Effector memory CD8-positive, alpha-beta T cell (primary cell): ENCODE measurements at places on chromosomes 12 and 14.

- no peak overlapping the region for H3K4me3 ChIP-seq
- no peaks in the 10 kb centered on the region for H3K27me3 ChIP-seq
- no peaks in the 10 kb centered on the region for H3K4me1 ChIP-seq
- no peak overlapping the region for H3K27ac ChIP-seq
Observed at GRCh38 chr14:68157971-68158371, 338.4 kb downstream of the RAD51B start.

- no peak for DNase-seq
- H3K27me3 ChIP-seq = no peaks in the 10 kb centered on the region
- peaks cover 10% of the 10 kb centered on the region for H3K4me1 ChIP-seq
- no peak overlapping the region for H3K27ac ChIP-seq
- no peaks in the 10 kb centered on the region for H3K36me3 ChIP-seq
Observed at GRCh38 chr14:105436891-105437722, 17.5 kb downstream of the MTA1 start.

DNA sequence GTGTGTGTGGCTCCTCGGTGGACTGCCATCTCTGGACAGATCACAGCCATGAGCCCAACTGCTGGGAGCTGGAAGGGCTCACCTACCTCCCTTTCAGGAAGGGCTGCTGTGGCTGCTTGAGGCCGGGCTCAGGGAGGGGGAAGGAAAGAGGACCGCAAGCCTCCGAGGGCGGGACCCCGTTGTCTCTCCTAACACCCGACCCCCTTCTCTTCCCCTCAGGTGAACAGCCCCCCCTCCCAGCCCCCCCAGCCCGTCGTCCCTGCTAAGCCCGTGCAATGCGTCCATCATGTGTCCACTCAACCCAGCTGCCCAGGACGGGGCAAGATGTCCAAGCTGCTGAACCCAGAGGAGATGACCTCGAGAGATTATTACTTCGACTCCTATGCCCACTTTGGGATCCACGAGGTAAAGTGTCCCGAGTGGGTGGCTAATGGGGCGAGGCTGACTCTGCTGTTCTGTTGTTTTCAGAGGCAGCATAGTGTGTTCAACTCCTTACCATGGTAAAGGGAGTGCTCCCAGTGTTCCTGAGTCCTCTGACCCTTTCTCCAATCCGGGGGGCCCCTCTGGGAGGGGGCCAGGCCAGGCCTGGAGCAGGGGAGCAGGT, 49.5 kb downstream of the PRMT8 start:
- H3K27ac ChIP-seq = no peak overlapping the region
- H3K4me3 ChIP-seq = no peak overlapping the region
- no peaks in the 10 kb centered on the region for H3K4me1 ChIP-seq
- DNase-seq = no peak
- H3K27me3 ChIP-seq = peaks cover 63% of the 10 kb centered on the region

GRCh38 chr12:89355243-89356068, 3.2 kb upstream of the DUSP6 start:
- H3K4me1 ChIP-seq = peaks cover 23% of the 10 kb centered on the region
- H3K27me3 ChIP-seq = no peaks in the 10 kb centered on the region
- no peak overlapping the region for H3K27ac ChIP-seq
- H3K4me3 ChIP-seq = peak overlapping the region; percentile 97
- peaks cover 33% of the 10 kb centered on the region for H3K36me3 ChIP-seq
- DNase-seq = no peak

- H3K27me3 ChIP-seq = no peaks in the 10 kb centered on the region
- peaks cover 6% of the 10 kb centered on the region for H3K4me1 ChIP-seq
- H3K36me3 ChIP-seq = peaks cover 3% of the 10 kb centered on the region
- no peak overlapping the region for H3K4me3 ChIP-seq
- H3K27ac ChIP-seq = no peak overlapping the region
- DNase-seq = no peak
Observed at GRCh38 chr12:110367181-110367864, 36.2 kb downstream of the ANAPC7 start.

- H3K27ac ChIP-seq = no peak overlapping the region
- no peaks in the 10 kb centered on the region for H3K4me1 ChIP-seq
- no peak overlapping the region for H3K4me3 ChIP-seq
- peaks cover 8% of the 10 kb centered on the region for H3K27me3 ChIP-seq
- DNase-seq = no peak
- no peaks in the 10 kb centered on the region for H3K36me3 ChIP-seq
Observed at GRCh38 chr12:25652371-25652770, 99.3 kb upstream of the LMNTD1 start.

GRCh38 chr14:24775950-24776349, 142.0 kb upstream of the GZMB start:
- no peaks in the 10 kb centered on the region for H3K4me1 ChIP-seq
- peaks cover 35% of the 10 kb centered on the region for H3K27me3 ChIP-seq
- H3K36me3 ChIP-seq = no peaks in the 10 kb centered on the region
- H3K4me3 ChIP-seq = no peak overlapping the region
- no peak for DNase-seq

- no peak overlapping the region for H3K4me3 ChIP-seq
- H3K4me1 ChIP-seq = peaks cover 5% of the 10 kb centered on the region
- no peaks in the 10 kb centered on the region for H3K27me3 ChIP-seq
- H3K27ac ChIP-seq = no peak overlapping the region
Observed at GRCh38 chr12:67710582-67710981, 62.0 kb downstream of the DYRK2 start.

GRCh38 chr12:25835385-25835784, 123.1 kb upstream of the RASSF8 start:
- no peak for DNase-seq
- no peak overlapping the region for H3K27ac ChIP-seq
- no peaks in the 10 kb centered on the region for H3K4me1 ChIP-seq
- H3K27me3 ChIP-seq = no peaks in the 10 kb centered on the region
- no peak overlapping the region for H3K4me3 ChIP-seq

DNA sequence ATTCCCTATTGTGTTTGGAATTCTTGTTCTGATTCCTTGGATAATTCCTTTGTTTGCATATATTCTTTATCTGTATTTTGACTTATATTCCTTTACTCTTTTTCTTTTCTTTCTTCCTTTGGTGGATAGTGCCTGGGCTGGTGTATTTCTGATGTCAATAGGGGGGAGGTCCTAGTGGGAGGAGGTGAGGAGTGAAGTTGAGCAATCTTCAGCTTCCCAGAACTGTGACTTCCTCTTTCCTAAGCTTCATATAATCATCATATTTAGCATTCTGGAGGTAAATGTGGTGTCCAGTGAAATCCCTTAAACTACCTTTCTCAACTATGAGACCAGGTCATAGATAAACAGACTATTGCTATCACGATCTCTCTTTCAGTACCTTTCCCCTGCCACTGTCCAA, 29.6 kb upstream of the TBPL2 start:
- no peaks in the 10 kb centered on the region for H3K4me1 ChIP-seq
- no peaks in the 10 kb centered on the region for H3K36me3 ChIP-seq
- H3K4me3 ChIP-seq = no peak overlapping the region
- peaks cover 18% of the 10 kb centered on the region for H3K27me3 ChIP-seq

- no peak for DNase-seq
- H3K27ac ChIP-seq = no peak overlapping the region
- no peak overlapping the region for H3K4me3 ChIP-seq
- H3K27me3 ChIP-seq = peaks cover 34% of the 10 kb centered on the region
- no peaks in the 10 kb centered on the region for H3K4me1 ChIP-seq
- H3K36me3 ChIP-seq = no peaks in the 10 kb centered on the region
Observed at GRCh38 chr12:12153596-12153995, 82.9 kb downstream of the BCL2L14 start.

GRCh38 chr14:105128059-105128458, 40.5 kb downstream of the JAG2 start:
- no peak overlapping the region for H3K27ac ChIP-seq
- peaks cover 48% of the 10 kb centered on the region for H3K27me3 ChIP-seq
- H3K36me3 ChIP-seq = peaks cover 3% of the 10 kb centered on the region
- no peak overlapping the region for H3K4me3 ChIP-seq
- DNase-seq = no peak
- peaks cover 9% of the 10 kb centered on the region for H3K4me1 ChIP-seq

DNA sequence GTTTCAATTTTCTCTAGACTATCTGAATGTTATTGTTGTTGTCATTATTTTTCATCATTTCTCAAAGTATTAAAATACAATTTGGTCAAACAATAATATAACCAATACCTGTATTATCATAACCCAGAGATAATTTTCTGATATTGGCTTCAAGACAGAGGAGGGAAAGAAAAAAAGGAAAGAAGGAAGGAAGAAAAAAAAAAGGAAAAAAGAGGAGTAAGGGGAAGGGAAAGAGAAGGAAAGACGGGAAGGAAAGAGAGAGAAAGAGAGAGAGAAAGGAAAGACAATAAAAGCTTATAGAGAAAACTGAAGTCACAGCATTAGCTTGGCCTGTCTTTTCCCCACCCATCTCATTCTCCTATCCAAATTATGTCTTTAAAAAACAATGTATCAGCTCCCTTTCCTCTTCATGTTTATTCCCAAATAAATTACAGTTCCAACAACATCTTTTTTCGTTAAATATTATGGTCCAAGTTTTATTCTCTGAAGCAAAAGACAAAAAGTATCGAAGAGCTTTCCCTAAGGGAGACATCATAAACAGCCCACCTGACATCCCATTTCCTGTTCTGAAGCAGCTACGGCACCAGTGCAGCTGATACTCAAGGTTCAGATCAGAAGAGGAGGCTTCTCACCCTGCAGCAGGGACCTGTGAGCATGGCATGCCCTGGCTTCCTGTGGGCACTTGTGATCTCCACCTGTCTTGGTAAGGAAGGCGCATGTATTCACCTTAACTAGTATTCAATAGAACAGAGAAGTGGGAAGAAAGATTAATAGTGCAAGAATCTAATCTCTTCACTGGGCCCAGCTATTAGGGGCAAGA, 308.3 kb downstream of the DAD1 start:
- H3K27ac ChIP-seq = no peak overlapping the region
- H3K27me3 ChIP-seq = no peaks in the 10 kb centered on the region
- no peak for DNase-seq

- peaks cover 7% of the 10 kb centered on the region for H3K36me3 ChIP-seq
- H3K27me3 ChIP-seq = no peaks in the 10 kb centered on the region
- peak overlapping the region; percentile 58 for H3K4me3 ChIP-seq
- H3K27ac ChIP-seq = peak overlapping the region; percentile 66
- DNase-seq = peak; percentile 41
Observed at GRCh38 chr12:51970904-51971646, 19.6 kb downstream of the ACVR1B start.

- no peaks in the 10 kb centered on the region for H3K36me3 ChIP-seq
- no peaks in the 10 kb centered on the region for H3K4me1 ChIP-seq
- no peak for DNase-seq
- no peaks in the 10 kb centered on the region for H3K27me3 ChIP-seq
Observed at GRCh38 chr14:33646692-33647260, 304.1 kb downstream of the EGLN3 start.

DNA sequence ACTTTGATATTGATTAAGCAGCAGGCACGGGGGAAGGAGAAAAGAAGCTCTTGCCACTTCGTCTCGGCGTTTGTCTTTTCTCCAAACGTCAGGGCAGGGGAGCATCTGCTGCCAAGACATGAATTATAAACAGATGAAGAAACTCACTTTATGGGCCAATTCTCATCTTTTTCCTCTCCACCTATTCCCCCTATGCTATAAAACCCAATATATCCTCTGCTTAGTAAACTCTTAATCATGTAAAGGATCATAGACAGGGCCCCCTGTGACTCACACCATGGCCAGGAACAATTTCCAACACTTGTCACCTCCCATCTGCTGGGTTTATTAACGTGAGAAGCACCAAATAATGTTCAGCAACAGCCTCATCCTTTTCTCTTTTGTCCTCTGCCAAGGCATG, 1092.1 kb upstream of the TMEM132C start:
- no peak overlapping the region for H3K4me3 ChIP-seq
- DNase-seq = no peak
- no peak overlapping the region for H3K27ac ChIP-seq
- H3K27me3 ChIP-seq = peaks cover 21% of the 10 kb centered on the region
- no peaks in the 10 kb centered on the region for H3K36me3 ChIP-seq

DNA sequence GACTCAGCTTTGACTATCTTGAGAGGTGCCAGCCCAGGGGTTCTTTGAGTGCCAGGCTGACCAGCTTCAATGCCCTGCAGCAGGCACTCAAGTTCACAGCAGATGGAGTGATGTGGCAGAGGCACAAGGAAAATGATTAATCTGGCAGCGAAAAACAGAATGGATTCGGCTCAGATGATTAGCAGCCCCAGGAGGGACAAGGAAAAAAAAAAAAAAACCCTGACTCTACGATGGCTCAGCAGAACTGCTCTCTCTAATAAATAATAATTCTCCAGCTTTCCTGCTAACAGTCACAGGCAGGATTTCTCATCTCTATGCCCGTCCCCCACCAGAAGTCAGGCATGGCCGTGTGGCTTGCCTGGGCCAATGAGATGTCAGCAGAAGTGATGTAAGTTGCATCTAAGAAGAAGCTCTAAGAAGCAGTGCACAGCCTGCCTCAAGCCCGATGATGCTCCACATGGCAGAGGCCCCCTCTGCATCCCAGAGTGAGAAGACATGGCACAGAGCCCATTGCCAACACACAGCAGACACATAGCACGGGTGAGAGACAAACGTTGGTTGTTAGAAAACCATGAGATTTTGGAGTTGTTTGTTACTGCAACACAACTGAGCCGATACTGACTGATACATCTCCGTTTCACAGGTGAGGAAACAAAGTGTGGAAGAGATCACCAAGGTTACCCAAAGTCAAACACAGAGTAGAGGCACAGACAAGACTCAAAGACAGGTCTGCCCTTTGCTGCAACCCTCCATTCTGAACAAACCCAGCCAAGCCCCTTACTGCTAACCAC, 111.0 kb downstream of the SCARB1 start:
- H3K27ac ChIP-seq = peak overlapping the region; percentile 12
- H3K27me3 ChIP-seq = peaks cover 5% of the 10 kb centered on the region
- no peak overlapping the region for H3K4me3 ChIP-seq
- H3K4me1 ChIP-seq = peaks cover 20% of the 10 kb centered on the region

- H3K36me3 ChIP-seq = no peaks in the 10 kb centered on the region
- no peaks in the 10 kb centered on the region for H3K27me3 ChIP-seq
- H3K27ac ChIP-seq = no peak overlapping the region
- DNase-seq = no peak
Observed at GRCh38 chr12:127957001-127957660, 309.8 kb upstream of the TMEM132C start.

GRCh38 chr12:45446013-45446412, 230.1 kb downstream of the ANO6 start:
- no peaks in the 10 kb centered on the region for H3K36me3 ChIP-seq
- no peaks in the 10 kb centered on the region for H3K4me1 ChIP-seq
- no peak for DNase-seq
- no peak overlapping the region for H3K27ac ChIP-seq
- H3K27me3 ChIP-seq = peaks cover 46% of the 10 kb centered on the region

- H3K4me1 ChIP-seq = no peaks in the 10 kb centered on the region
- H3K4me3 ChIP-seq = no peak overlapping the region
- H3K27me3 ChIP-seq = peaks cover 7% of the 10 kb centered on the region
- DNase-seq = no peak
- H3K27ac ChIP-seq = no peak overlapping the region
Observed at GRCh38 chr12:118611295-118611694, 234.9 kb downstream of the SUDS3 start.
